GM12892 (cell line): ENCODE measurements at places on chromosomes 16 and 17.

GRCh38 chr16:49469930-49470451 is 96.4 kb downstream of the C16orf78 start:
- no peak for DNase-seq

GRCh38 chr17:6714315-6714874 is 1.2 kb upstream of the SLC13A5 start:
- no peak for DNase-seq

GRCh38 chr16:85989376-85989775 is 90.4 kb downstream of the IRF8 start:
- no peak for DNase-seq

GRCh38 chr17:40909755-40910154 is 24.7 kb upstream of the KRT20 start:
- no peak for DNase-seq

- no peak for DNase-seq
These were observed 62.3 kb upstream of the CNTNAP4 start for GRCh38 chr16:76214856-76215255.

DNA sequence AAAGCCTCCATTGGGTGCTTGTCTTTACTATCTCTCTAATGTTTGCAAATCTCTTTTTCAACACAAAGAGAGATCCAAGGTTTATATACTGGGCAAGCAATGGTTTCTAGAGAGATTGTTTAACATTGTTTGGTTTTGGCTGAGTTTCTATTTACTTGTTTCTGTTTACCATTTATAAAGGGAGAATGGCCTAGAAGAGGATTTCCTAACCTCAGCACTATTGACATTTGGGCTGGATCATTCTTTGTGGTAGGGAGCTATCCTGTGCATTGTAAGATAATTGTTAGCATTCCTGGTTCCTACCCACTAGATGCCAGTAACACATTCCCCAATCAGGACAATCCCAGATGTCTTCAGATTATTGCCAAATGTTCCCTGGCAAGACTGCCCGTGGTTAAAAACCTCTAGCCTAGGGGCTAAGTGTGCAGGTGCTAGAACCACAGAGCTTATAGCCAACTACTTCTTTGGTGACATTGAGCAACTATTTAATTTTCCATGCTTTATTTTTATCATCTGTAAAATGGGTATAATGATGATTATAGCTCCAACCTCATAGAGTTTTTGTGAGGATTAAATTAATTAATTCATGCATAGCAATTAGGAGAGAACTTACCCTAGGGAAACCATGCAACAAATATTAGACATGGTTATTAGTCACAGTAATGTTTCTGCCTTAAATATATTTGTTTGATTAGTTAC is 413.9 kb upstream of the MAF start:
- no peak for DNase-seq

- DNase-seq, result no peak
These were observed 27.5 kb upstream of the KRT17 start for GRCh38 chr17:41651625-41652460.

DNA sequence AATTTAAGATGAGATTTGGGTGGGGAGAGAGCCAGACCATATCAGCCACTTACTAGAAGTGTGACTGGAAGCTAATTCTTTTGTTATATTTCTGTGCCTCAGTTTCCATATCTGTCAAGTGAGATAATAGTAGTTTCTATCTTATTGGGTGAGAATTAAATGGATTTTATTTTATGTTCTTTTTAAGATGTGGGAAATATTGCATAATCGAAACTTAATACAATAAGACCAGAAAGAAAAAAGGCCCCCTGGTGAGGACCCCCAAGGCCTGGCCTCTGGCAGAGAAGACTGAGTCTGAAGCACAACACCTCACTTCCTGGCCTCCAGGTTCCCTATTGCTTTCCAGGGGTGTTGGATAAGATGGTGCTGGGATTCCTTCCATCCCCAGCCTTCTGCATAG is 13.7 kb downstream of the PLCG2 start:
- DNase-seq, result no peak

- DNase-seq, result no peak
These were observed 40.2 kb downstream of the CDRT15 start for GRCh38 chr17:14196377-14196997.

DNA sequence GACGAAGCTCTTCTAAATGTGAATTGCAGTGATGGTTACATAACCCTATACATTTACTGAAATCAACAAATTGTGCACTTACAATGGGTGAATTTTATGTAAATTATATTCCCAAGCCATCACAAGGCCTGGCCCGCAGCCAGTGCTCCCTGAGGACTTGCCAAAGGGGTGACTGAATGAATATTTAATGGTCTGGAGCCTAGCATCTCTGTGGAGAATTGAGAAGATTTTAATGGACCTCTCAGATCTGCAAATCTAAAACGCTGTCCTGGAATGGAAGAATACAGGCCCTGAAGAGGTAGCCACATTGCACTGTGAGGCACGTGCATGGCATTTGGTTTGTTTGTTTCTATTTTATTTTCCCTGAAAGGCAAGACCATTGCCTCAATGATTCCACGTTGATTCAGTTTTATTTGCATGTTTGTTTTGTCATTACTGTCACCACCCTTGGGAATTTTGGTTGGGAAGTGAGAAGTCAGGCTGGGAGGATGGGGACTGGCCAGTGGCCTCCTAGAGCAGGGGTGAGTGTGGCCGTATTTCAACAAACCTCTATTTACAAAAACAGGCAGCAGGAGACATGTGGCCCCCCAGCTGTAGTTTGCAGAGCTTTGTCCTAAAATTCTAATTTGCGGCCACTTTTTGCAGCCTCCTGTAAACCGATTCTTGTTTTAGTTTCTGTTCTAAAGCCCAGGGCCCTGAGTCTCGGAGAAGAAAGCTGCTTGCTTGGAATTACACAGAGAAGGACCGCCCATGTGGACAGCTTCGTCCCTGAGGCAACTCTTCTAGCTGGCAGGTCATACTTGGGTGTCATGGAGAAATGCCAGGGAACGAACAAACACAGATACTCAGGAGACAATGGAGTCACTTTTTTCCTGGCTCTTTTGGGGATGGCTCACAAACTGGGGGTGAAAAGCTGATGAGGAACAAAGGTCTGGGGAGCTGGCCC is 40.5 kb upstream of the GCSH start:
- DNase-seq, result no peak

DNA sequence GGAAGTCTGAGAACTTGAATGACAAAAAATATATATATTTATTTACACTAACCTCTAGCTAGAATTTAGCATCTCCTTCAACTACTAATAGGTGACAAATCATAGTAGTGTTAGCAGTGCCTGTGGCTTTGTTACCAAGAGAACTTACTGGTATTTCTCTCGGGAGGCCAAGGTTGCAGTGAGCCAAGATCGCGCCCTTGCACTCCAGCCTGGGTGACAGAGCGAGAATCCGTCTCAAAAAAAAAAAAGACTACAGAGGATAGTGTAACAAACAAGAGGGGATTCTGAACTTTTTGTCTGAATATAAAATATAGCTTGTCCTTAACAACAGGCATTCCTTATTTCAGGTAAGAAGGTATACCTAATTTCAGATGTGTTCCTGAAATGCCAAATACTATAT is 1.3 kb upstream of the SUZ12 start:
- no peak for DNase-seq

DNA sequence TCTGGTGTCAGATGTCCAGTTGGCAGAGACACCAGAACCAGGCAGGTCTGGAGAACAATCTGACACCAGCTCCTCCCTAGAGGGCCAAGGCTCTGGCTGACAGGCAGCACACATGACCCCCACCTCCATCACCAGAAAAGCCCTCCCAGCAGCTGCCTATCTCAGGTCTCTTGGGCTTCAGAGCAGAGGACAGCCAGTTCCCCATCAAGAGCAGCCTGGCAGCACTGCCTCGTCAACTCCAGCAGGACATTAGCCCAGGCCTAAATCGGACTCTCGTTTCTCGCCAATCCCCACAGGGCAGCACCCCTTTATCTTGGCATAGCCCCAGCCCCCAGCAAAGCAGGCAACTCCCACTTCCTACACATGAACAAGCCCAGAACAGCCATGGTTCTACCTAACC is 4.4 kb downstream of the JUP start:
- DNase-seq, result no peak

DNA sequence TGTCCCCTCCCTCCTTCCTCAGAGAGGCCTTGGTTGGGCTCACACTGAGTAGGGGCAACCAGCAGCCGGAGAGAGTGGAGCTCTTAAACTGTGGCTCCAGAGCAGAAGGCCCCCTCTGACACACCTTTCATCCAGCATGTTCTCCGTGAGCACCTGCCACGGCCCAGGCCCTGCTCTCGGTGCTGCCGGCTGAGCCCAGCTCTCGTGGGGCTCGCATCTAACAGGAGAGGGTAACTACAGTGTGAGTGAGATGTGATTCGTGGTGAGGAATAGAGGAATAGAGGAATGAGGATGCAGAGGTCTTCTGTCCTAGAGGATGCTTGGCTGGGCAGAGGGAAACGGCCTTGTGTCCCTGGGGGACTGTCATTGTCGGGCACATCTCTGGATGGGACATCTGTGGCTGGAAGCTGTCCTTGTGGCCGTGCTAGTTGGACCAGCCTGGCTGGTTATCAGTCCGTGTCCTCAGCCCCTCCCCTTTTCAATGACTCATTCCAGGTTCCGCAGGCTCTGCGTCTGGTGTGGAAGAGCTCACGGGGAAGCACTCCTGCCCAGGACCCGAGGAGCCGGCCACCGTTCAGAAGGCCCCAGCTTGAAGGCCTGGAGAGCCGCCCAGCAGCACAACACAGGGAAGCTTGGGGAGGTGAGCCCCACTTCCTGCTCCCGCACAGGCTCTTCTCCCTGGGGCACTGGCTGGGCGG is 11.9 kb upstream of the DNASE1 start:
- no peak for DNase-seq

GRCh38 chr16:4925293-4925607 is 11.7 kb downstream of the PPL start:
- no peak for DNase-seq

DNA sequence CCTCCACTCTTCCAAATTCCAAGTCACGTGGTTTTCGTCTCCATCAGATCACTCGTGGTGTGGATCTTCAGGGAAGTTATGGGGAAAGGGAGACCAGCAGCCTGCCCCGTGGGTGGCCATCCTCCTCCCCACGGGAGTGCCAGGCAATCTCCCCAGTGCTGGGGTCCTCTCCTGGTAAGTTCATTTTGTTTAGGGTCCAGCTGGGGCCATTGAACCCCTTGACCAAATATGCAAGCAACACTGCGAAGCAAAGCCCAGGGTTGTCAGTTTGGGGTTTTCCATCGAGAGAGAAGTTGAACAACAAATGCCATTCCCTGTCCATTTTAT is 4.1 kb upstream of the LCMT1 start:
- DNase-seq, result no peak

GRCh38 chr16:50367777-50368409 is 895 bp downstream of the BRD7 start:
- DNase-seq, result no peak

GRCh38 chr16:11203111-11203623 is 52.8 kb downstream of the SOCS1 start:
- DNase-seq, result no peak

DNA sequence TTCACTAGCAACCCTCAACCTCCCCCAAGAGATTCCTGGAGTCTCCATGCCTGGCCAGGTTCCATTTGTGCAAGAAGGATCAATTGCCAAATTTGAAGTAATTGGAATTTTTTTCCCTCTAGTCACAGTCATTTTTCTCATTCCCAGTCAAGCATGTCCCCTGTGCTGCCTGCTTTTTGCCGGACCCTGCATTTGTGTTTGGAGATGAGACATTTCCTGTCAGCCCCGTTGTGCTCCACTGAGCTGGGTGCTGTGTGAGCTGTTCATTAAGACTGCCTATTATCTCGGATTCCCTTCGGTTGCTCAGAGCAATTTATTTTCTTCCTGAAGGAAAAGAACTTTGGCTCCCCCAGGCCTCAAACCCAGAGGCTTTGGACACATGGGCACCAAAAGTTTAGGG is 201.0 kb upstream of the NLRP1 start:
- DNase-seq, result no peak

DNA sequence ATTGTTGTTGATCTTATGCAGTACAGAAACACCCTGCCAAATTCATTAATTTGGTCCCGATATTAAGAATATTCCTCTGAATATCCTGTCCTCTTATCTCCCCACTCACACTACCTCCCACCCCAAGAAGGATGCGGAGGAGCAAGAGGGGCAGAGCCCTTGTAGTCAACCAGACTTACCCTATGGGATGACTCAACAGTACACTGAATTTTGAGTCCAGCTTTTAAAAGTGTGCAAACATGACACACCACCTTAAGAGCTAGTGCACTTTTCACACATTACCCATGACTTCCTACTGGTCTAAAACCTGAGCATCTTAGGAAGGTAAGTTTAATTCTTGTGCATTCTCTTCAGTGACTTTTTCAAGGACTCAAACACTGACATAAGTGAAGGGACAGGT is 9.5 kb downstream of the USP22 start:
- no peak for DNase-seq

GRCh38 chr16:14196011-14196410 is 124.9 kb downstream of the MRTFB start:
- no peak for DNase-seq

- DNase-seq, result no peak
These were observed 53.6 kb upstream of the ANKFN1 start for GRCh38 chr17:56099649-56100048.

- no peak for DNase-seq
These were observed 577 bp upstream of the HS3ST2 start for GRCh38 chr16:22813223-22813947.

- no peak for DNase-seq
These were observed 38.3 kb upstream of the HAPSTR1 start for GRCh38 chr16:9053006-9053601.

GRCh38 chr16:60110531-60110930 is 1376.4 kb upstream of the GOT2 start:
- no peak for DNase-seq

DNA sequence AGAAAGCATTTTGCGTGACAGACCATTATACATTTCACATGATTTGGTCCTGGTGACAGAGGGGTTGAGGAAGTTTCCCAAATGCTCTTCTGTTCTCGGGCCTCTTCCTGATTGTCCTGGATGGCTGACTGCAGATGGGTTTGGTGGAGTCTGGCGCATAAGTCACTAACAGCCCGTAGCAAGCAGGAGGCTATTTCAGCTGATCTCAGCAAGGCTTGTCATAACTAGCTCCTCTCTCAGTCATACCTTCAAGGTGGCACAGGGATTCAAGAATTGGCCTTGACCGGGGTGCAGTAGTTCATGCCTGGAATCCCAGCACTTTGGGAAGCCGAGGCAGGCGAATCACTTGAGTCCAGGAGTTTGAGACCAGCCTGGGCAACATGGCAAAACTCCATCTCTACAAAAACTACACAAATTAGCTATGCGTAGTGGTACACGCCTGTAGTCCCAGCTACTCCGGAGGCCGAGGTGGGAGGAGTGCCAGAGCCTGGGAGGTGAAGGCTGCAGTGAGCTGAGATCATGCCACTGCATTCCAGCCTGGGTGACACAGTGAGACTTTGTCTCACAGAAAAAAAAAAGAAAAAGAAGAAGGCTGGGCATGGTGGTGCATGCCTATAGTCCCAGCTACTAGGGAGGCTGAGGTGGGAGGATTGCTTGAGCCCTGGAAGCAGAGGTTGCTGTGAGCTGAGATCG is 68.9 kb upstream of the HAS3 start:
- DNase-seq, result no peak

- DNase-seq, result no peak
These were observed 3.4 kb downstream of the BHLHA9 start for GRCh38 chr17:1273492-1274244.
